ENCODE measurements at places on chromosomes 5 and 9.

- DNase-seq: no peak
Measured at GRCh38 chr9:36158122-36158521, 11.1 kb upstream of the CCIN start.

DNA sequence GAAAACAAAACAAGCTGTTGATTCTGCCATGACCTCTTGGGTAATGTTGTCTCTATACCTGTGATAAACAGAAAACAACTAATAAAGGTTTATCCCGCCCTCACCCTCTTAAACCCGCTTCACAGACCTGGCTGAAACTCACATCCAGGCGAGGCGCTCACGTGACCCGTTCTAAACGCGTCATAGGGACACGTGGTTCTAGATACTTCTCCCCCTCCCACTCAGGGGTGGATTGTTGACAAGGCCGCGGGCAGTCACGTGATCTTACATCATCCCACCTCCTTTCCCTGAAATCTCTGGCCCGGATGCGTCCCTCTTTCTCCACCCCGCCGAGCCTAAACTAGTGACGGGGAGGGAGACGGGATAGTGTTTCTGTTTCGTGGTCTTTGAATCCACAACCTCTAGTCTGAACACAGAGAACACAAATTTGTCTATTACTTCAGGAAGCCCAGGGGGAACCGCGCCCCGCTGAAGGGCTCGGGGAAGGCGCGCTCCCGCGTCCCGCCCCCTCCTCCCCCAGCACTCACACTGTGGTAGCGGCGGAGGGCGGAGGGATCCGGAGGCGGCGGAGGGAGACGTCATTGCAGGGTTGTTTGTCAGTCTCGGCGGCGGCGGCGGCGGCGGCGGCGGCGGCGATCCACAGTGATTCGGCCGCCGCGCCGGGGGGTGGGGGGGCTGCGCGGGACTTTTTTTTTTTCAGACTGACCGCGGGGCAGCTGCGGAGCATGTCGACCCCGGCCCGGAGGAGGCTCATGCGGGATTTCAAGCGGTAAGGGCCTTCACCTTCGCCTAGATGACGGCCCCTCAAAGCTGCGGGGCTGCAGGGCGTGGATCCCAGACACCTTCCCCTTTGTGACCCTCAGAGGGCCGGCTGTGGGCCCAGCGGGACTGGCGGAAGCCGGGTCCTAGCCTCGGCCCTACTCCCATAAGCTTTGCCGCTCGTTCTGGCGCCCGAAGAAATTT is at the start of gene UBE2B:
UBE2B (plus strand) TSS at position 699 of the 963 bp plus-strand sequence; CDS start at position 726, 27 bp downstream.
- DNase-seq: peak; percentile 97

DNA sequence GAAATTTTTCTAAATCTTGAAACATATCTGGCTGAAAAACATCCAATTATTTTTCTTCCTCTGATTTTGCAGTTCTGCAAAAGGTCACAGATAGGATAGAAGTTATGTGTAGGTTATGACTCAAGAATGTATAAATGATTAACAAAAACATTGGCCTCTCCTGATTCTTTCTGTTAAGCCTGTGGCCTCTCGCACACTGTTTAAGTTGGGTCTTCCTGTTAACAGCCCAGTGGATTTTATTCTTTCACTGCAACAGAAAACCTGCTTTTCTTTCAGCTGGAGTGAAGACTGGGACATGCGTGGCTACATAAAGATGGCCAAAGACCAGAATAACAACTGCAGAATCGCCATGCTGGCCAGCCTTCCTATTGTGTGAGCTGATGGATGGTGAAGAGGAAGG is 17.1 kb upstream of the SPATA31E1 start:
- no peak for DNase-seq

GRCh38 chr9:129335464-129336129 is 157.5 kb upstream of the IER5L start:
- DNase-seq: no peak
